Endothelial cell of umbilical vein (primary cell): ENCODE measurements at places on chromosomes 1 and 21.

- DNase-seq, result no peak
- H3K4me1 ChIP-seq, result no peaks in the 10 kb centered on the region
- no peaks in the 10 kb centered on the region for H3K36me3 ChIP-seq
- H3K27me3 ChIP-seq, result no peaks in the 10 kb centered on the region
Measured at GRCh38 chr1:45297666-45298356, 28.9 kb upstream of the HPDL start.

DNA sequence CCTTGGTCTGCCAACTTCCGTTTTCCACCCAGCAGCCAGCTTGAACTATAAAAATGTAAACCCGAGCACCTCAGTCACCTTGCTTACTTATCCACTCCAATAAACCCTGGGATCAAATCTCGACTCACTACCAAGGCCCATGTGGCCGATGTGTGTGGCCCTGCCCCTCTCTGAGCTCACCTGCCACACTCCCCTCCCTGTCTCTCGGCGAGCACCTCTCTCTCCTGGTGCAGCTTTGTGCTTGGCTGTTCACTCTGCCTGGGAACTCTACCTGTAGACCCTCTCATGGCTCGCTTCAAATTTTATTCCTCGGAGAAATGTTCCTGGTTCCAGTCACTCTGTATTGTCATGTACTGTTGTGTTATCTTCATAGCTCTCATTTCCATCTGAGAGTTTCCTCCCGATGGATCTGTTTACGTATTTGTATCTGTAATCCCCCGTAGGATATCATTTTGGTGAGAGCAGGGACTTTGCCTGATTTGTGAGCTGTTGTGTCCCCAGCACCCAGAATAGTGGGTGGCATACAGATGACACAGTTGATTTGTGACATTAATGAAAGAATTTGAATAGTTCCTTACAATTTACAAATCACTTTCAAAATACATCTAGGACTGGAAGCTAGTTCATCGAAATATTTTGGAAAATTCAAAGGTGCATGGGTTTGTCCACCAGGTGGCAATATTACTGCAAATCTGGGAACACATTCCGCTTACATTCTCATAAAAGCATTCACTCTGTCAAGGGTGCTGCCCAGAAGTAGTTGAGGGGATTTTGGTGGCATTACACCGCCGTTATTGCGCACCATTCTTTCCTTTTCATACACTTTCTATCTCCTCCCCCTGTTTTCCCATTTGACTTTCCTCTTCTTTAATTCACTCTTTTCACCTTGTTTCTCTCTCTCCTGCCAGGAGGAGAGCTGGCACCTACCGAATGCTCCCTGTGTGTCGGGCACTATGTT lies 95.3 kb downstream of the ABCA4 start:
- no peaks in the 10 kb centered on the region for H3K27me3 ChIP-seq
- H3K36me3 ChIP-seq, result no peaks in the 10 kb centered on the region
- DNase-seq, result peak; percentile 83
- H3K27ac ChIP-seq, result no peak overlapping the region

DNA sequence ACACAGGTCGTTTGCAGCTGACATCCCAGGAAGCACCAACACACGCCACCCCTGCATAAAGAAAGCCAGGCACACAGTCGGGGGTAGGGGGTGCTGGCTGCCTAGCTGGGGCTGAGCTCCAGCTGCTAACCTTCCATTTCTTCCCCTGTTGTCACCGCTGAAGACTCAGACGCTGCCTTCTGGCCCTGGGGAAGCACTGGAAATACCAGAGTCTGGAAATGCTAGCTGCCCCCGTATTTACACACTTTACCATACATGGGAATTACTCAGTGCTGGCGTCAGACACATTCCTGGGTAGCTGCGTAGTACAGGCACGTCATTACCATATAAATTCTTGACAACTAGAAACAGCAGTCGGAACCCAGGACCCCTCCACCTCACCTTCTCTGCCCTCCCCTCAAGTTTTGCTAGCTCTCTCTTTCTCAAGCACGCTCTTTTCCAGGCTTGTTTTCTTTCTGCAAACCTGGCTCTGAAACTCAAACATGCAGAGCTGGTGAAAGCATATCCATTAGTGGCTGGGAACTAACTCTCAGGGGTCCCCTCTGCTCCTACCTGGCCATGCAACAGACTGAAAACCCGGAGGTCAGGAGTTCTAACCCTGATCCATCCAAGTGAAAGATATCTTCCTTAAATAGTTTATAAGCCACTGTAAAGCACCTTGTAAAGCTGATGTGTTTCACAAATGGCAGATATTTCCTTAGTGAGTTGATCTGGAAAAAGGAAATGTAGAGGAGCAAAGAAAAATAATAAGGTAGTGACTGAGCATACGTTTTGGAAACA lies 3.3 kb downstream of the CSRP1 start:
- no peaks in the 10 kb centered on the region for H3K27me3 ChIP-seq
- peak overlapping the region; percentile 89 for H3K27ac ChIP-seq
- peak; percentile 96 for DNase-seq

DNA sequence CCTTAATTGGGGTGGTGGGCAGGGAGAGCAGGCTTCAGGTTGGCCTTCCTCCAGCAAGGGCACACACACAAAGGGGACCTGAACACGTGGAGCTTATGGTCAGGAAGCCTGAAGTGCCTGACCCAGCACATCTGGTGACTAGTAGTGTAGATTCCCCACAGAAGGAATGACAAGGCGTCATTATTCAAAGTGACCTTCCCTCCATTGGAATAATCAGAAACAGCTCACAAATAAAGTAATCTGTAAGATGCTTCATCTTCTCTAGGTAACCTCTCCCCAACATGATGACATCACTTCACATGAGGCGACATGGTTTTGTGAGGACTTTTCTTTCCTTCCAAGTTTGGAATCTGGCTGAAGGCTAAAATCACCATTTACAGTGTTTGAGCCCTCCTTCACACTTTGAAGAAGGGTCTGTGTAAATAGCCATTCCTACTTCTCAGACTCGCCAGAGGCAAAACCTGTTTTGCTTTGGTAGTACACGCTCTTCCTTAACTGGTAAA lies 32.8 kb upstream of the ERG start:
- H3K27me3 ChIP-seq, result no peaks in the 10 kb centered on the region
- DNase-seq, result no peak
- no peak overlapping the region for H3K4me3 ChIP-seq
- no peaks in the 10 kb centered on the region for H3K4me1 ChIP-seq
- H3K36me3 ChIP-seq, result no peaks in the 10 kb centered on the region

- peaks cover 2% of the 10 kb centered on the region for H3K4me1 ChIP-seq
- H3K27me3 ChIP-seq, result no peaks in the 10 kb centered on the region
- no peak for DNase-seq
- H3K36me3 ChIP-seq, result no peaks in the 10 kb centered on the region
- no peak overlapping the region for H3K4me3 ChIP-seq
Measured at GRCh38 chr1:46220808-46221207, 17.7 kb downstream of the LURAP1 start.

DNA sequence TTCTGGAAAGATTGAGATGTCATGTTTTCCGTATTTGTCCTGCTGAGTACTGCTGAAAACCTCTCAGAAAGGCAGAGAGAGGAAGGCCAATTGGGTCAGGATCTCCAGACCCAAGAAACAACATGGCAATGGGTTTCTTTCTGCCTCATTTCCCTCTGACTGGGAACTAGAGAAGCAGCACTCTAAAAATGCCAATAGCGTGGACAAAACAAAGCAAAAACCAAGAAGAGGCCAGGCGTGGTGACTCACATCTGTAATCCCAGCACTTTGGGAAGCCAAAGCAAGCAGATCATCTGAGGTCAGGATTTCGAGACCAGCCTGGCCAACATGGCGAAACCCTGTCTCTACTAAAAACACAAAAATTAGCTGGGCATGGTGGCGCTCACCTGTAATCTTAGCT lies 18.3 kb downstream of the TNFRSF9 start:
- no peaks in the 10 kb centered on the region for H3K36me3 ChIP-seq
- peaks cover 4% of the 10 kb centered on the region for H3K27me3 ChIP-seq
- no peak overlapping the region for H3K27ac ChIP-seq
- H3K4me3 ChIP-seq, result no peak overlapping the region
- no peak for DNase-seq

DNA sequence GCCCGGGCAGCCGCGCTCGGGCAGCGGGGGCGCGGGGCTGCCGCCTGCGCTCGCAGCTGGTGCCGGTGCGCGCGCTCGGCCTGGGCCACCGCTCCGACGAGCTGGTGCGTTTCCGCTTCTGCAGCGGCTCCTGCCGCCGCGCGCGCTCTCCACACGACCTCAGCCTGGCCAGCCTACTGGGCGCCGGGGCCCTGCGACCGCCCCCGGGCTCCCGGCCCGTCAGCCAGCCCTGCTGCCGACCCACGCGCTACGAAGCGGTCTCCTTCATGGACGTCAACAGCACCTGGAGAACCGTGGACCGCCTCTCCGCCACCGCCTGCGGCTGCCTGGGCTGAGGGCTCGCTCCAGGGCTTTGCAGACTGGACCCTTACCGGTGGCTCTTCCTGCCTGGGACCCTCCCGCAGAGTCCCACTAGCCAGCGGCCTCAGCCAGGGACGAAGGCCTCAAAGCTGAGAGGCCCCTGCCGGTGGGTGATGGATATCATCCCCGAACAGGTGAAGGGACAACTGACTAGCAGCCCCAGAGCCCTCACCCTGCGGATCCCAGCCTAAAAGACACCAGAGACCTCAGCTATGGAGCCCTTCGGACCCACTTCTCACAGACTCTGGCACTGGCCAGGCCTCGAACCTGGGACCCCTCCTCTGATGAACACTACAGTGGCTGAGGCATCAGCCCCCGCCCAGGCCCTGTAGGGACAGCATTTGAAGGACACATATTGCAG lies 3.0 kb downstream of the ARTN start:
- H3K27me3 ChIP-seq, result peaks cover 9% of the 10 kb centered on the region
- H3K36me3 ChIP-seq, result no peaks in the 10 kb centered on the region
- H3K27ac ChIP-seq, result no peak overlapping the region
- DNase-seq, result peak; percentile 16
- peaks cover 5% of the 10 kb centered on the region for H3K4me1 ChIP-seq

- no peaks in the 10 kb centered on the region for H3K27me3 ChIP-seq
- H3K4me1 ChIP-seq, result peaks cover 9% of the 10 kb centered on the region
- H3K4me3 ChIP-seq, result no peak overlapping the region
- peaks cover 2% of the 10 kb centered on the region for H3K36me3 ChIP-seq
Measured at GRCh38 chr1:27876341-27877114, 4.2 kb downstream of the THEMIS2 start.

- H3K4me3 ChIP-seq, result no peak overlapping the region
- no peaks in the 10 kb centered on the region for H3K36me3 ChIP-seq
- H3K4me1 ChIP-seq, result peaks cover 16% of the 10 kb centered on the region
- no peak overlapping the region for H3K27ac ChIP-seq
- no peak for DNase-seq
Measured at GRCh38 chr1:116147972-116148371, 36.8 kb downstream of the MAB21L3 start.

DNA sequence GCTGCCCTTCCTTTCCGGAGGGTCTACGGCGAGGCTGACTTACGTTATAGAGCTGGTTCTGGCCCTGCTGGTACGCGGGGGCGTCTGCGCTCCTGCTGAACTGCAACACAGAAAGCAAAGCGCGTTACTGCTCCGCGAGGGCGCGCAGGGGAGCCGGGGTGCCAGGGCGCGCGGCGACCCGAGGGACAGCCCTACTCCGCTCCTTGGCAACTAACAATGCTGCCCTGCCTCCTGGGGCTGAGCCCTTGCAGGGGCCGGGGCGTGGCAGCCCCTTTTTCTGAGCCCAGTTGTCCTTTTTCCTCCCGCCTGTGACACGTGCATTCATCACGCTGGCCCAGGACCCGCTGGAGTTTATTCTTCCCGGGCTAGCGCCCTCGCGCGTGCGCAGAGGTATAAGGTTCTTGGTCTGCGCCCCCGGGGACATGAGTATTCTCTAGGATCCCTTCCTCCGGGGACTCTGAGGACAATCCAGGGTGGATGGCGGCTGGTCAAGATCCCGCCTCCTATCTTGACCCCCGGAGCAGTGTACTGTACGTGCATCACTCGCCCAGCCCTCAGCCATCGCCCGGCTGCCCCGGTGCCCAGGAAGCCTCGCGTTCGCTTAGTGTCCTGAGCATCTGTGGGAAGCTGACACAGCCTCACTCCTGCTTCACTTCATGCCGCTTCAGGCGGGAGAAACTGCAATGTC lies 78.9 kb downstream of the CD247 start:
- H3K27me3 ChIP-seq, result no peaks in the 10 kb centered on the region
- DNase-seq, result peak; percentile 51
- no peaks in the 10 kb centered on the region for H3K36me3 ChIP-seq
- no peak overlapping the region for H3K27ac ChIP-seq
- no peaks in the 10 kb centered on the region for H3K4me1 ChIP-seq

GRCh38 chr1:80656014-80656636 lies 1144.6 kb upstream of the ADGRL2 start:
- no peaks in the 10 kb centered on the region for H3K27me3 ChIP-seq
- H3K27ac ChIP-seq, result no peak overlapping the region
- no peaks in the 10 kb centered on the region for H3K4me1 ChIP-seq

DNA sequence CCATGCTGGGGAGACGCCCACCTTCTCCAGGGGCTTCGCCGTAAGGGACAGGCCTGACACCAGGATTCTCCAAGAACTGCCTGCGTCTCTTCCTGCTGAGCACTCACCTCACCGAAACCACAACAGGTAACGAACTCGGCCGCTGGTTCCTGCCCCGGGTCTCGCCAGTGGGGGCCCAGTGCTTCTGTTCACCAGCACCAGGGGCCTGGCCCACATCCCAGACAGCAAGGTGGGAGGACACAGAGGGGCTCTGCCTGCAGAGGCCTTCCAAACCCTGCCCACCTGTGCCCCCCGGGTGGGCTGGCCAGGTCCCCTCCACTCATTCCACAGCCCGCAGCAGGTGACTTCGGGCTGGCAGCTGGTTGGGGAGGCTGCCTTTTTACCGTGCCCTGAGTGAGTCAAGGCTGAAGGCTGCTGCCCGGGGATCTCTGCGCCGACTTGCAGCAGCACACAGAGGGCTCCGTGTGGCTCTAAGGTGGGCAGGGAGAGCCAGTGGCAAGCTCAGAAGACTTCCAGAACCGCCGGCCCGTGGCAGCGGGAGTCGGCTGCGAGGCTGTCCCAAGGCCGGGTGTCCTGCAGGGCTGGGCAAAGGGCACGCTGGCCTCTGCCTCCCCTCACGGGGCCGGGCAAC lies 14.7 kb upstream of the COL18A1 start:
- H3K27me3 ChIP-seq, result peaks cover 2% of the 10 kb centered on the region
- no peaks in the 10 kb centered on the region for H3K4me1 ChIP-seq
- no peak for DNase-seq
- H3K4me3 ChIP-seq, result no peak overlapping the region
- H3K36me3 ChIP-seq, result no peaks in the 10 kb centered on the region
- no peak overlapping the region for H3K27ac ChIP-seq

- H3K27me3 ChIP-seq, result no peaks in the 10 kb centered on the region
- no peaks in the 10 kb centered on the region for H3K36me3 ChIP-seq
- DNase-seq, result peak; percentile 84
Measured at GRCh38 chr1:48469616-48470480, 2.2 kb downstream of the SPATA6 start.
